ENCODE measurements at places on chromosomes 4 and X.
A peak's percentile ranks its signal among the peaks of the same experiment; 100 is the strongest.

DNA sequence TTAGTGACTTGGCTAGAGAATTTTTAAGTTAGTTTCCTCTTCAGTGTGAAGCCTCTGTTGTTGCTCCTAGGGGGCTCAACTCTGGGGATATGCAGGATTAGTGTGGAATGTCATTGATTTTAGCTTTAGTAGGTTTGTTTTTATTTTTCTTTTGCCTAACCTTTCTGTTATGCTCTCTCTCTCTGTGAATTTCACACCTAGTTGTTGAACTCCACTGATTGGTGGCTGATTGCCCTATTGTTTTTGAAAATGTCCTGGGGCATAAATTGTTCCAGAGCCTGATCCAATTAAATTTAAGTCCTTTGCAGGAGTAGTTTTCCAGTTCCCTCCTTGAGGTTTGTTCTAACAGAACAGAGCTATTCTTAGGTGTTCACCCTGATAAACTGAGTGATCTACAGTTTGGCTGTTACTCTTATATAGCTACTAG, 393.3 kb upstream of the CTSO start:
- no peaks in the 10 kb centered on the region for H3K4me1 ChIP-seq
- no peaks in the 10 kb centered on the region for H3K36me3 ChIP-seq
- no peak overlapping the region for H3K27ac ChIP-seq
- H3K27me3 ChIP-seq: no peaks in the 10 kb centered on the region
- no peak overlapping the region for H3K4me3 ChIP-seq

- no peaks in the 10 kb centered on the region for H3K4me1 ChIP-seq
- no peaks in the 10 kb centered on the region for H3K36me3 ChIP-seq
- no peak overlapping the region for H3K27ac ChIP-seq
- no peak overlapping the region for H3K4me3 ChIP-seq
Observed at GRCh38 chr4:8760561-8760960, 111.1 kb downstream of the HMX1 start.

DNA sequence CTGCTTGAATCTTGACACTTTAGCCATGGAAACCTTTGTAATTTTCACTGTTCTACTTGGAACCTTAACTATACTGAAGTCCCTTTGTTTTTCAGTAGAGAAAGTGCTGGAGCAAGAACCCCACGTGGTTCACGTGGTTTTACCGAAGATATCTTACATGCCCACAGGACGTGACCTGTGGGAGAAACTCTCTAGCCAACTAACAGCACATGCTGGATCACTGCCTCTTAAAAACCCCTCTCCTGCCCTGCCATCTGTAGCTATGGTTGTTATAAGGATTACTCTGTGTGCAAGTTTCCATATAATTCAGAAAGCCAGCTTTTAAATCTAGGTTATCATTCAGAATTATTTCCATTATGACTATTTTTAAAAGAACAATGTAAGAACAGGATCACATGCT, 30.2 kb downstream of the SPANXD start:
- no peak overlapping the region for H3K4me3 ChIP-seq
- H3K27me3 ChIP-seq: no peaks in the 10 kb centered on the region
- no peak for DNase-seq
- no peaks in the 10 kb centered on the region for H3K36me3 ChIP-seq

GRCh38 chr4:86357608-86358007, 2.2 kb downstream of the MAPK10 start:
- H3K27me3 ChIP-seq: peaks cover 3% of the 10 kb centered on the region
- H3K4me1 ChIP-seq: peaks cover 2% of the 10 kb centered on the region
- H3K4me3 ChIP-seq: no peak overlapping the region
- DNase-seq: no peak

GRCh38 chr4:136390824-136391223, 1141.5 kb downstream of the PCDH18 start:
- no peak overlapping the region for H3K27ac ChIP-seq
- no peak overlapping the region for H3K4me3 ChIP-seq
- peaks cover 10% of the 10 kb centered on the region for H3K4me1 ChIP-seq

DNA sequence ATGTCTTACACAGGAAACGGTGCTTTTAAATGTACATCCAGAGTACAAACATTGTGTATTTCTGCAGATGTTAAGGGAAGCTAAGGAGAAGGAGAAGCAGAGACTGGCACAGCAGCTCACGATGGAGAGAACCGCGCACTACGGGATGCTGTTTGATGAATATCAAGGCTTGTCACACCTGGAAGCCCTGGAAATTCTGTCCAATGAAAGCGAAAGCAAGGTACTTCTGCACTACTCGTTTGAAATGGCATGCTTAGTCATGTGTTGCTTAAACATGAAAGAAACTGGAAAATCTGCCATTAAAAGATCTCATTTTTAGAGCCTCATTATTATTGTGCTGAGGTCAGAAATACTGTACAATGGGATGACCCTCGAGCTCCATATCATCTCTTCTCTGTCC, 47.2 kb downstream of the FAM114A1 start:
- H3K36me3 ChIP-seq: peaks cover 34% of the 10 kb centered on the region
- H3K4me3 ChIP-seq: no peak overlapping the region
- no peak for DNase-seq
- no peak overlapping the region for H3K27ac ChIP-seq

DNA sequence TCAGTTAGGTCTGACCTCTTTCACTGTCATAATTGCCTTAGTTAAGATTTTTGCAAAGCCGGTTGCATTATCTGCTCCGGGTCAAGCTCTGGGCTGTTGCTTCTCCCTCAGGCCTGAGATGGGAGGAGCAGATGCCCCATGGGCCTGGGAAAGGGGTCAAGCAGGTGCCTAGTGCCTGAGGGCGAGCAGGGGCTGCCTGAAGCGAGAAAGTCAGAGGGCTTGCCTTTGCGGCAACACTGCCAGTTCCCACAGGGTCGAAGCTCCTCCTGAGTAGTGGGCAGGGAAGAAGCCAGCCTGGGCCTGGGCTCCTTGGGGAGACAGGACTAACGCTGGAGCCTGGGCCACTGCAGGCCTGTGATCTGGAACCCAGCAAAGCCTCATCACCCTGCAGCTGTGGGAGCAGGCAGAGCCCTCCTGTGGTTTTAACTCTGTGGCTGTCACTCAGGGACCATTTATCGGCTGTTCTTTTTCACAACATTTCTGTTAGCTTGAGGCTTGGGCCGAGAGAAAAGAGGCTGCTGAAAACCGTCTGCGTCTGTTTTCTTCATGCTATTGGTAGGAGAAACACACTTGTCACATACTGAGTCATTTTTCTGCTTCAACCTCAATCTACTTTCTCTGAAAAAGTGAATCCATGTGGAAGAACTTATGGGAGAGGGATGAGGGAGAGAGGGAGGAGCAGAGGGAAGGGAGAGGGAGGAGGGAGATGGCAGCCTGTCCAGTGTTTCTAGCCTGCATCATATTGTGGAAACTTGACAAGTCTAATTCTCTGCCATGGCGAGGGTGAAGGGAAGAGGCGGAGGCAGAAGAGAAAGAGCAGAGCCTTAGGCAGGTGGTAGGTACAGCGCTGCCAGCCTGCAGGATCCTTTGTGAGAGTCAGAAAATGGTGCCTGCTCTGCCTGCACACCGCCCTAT, 68.4 kb downstream of the RHOH start:
- no peak overlapping the region for H3K4me3 ChIP-seq
- no peak for DNase-seq
- no peaks in the 10 kb centered on the region for H3K4me1 ChIP-seq
- H3K27ac ChIP-seq: no peak overlapping the region

- peak; percentile 94 for DNase-seq
- no peaks in the 10 kb centered on the region for H3K27me3 ChIP-seq
- peak overlapping the region; percentile 94 for H3K27ac ChIP-seq
- no peak overlapping the region for H3K4me3 ChIP-seq
Observed at GRCh38 chr4:110533940-110534339, 58.0 kb downstream of the ENPEP start.

DNA sequence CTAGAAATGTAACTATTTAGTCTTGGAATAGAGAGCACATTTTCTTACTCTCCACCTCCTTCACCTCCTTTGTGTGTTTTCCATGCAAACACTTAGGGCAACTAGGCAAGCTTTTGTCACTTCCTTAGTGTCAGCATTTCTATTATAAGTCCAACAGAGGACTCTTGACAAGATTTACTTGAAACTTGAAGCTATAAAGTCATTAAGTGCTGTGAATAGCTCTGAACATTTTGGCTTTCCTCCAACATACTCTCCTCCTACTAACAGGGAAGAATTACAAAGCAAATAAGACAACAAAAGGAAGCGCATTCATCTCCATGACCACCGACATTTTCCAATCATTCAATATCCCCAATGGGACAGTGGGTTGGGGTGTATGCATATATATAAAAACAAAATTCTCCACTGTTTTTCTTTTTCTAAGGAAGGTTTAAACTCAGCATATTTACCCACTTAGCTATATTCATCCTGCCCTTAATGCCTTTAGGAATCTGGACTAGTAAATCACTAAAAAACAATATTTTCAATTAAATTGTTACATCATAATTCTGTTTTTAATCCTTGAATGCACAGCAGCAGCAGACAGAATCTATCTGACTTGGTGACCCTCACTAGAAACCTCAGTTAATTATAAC, 264.6 kb downstream of the SNCA start:
- H3K36me3 ChIP-seq: no peaks in the 10 kb centered on the region
- H3K27ac ChIP-seq: no peak overlapping the region
- H3K27me3 ChIP-seq: no peaks in the 10 kb centered on the region
- H3K4me1 ChIP-seq: no peaks in the 10 kb centered on the region
- H3K4me3 ChIP-seq: no peak overlapping the region

DNA sequence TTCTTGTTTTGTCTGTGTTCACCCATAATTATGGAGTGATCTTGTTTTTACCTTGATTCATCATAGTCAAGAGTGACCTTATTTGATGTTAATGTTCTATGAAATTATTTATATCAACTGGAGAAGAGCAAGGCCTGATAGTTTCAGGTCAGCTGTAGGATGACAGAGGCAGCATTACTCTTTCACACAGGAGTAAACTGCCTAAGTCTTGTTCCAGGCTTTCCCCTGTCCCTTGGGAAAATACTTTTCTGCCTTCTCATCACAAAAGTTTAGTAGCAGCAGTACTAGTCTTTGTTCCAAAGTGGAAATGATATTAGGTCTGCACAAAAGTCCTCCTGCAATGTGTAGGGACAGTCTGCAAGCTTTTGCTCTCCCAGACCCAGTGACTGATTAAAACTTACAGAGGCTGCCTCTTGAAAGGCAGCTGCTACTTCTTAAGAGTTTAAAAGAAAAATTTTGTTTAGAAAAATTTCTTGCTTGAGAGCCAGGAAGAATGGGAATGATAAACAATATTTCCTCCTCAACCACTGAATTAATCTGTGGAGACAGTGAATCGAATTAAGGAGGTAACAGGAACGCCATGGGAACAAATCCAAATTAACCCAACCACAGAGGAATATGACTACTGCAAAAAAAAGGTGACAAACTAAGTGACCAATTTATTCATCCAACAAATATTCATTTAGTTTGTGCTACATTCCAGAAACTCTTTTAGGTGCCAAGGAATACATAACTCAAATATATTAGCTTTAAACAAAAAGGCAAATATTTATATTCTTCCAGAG, 991.4 kb upstream of the PABPC4L start:
- no peak overlapping the region for H3K4me3 ChIP-seq
- H3K4me1 ChIP-seq: no peaks in the 10 kb centered on the region
- H3K27ac ChIP-seq: no peak overlapping the region
- DNase-seq: no peak

GRCh38 chr4:48184882-48185281, 50.8 kb upstream of the TXK start:
- no peak overlapping the region for H3K4me3 ChIP-seq
- H3K36me3 ChIP-seq: no peaks in the 10 kb centered on the region
- no peak overlapping the region for H3K27ac ChIP-seq
- no peaks in the 10 kb centered on the region for H3K4me1 ChIP-seq
- DNase-seq: no peak
- no peaks in the 10 kb centered on the region for H3K27me3 ChIP-seq

DNA sequence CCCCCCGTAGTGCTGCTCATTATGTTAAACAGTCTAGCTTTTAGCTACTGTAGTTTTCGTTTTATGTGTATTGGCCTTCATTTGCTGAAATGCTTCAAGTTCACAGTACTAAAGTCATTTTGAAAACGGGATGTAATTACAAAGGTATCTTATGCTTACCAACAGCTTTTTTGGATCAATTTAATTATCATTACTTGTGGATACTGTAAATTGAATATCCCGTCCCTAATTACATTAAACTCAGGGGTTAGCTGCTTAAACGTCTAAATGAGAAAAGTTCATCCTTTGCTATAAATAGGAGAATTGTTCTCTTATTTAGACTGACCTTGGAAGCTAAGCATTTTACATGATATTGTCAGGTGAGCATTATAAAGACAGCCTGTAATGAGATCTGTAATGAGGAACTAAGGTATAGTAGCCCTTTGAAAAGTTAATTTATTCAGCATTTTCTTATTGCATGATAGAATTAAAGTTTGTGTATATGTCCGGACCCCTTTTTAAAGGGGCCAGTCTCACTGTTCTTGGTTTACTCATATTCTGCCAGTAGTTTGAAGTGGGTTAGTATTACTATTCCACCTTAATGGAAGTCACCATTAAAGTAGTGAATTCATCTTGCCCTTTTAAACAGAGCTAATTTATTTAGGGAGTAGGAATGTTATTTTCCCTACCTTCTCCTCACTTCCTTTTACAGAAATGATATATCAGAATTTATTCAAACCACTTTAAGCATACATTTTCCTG, 252.6 kb downstream of the TENM3 start:
- H3K4me1 ChIP-seq: peaks cover 3% of the 10 kb centered on the region
- H3K27ac ChIP-seq: no peak overlapping the region
- H3K27me3 ChIP-seq: no peaks in the 10 kb centered on the region
- no peaks in the 10 kb centered on the region for H3K36me3 ChIP-seq

DNA sequence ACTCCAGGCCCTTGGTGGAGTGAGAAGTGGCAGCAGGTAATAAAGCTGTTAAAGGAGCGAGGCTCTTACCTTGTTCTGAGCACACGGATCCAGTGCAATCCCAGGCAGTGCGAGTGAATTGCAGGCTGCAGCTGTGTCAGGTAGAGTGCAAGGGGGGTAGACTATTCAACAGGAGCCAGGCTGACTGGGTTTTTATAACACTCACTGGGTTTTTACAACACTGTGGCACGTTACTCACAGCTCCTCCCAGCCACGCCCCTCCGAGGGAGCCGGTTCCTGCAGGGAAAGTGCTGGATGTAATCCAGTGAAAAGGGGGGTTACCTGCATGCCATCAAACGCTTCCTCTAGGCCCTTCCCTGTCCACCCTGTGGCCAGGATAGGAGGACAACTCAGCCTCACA, 358 bp downstream of the FGFBP1 start:
- no peaks in the 10 kb centered on the region for H3K27me3 ChIP-seq
- no peaks in the 10 kb centered on the region for H3K4me1 ChIP-seq
- no peak for DNase-seq
- no peaks in the 10 kb centered on the region for H3K36me3 ChIP-seq

- H3K4me1 ChIP-seq: no peaks in the 10 kb centered on the region
- no peak for DNase-seq
- peaks cover 1% of the 10 kb centered on the region for H3K27me3 ChIP-seq
- H3K27ac ChIP-seq: no peak overlapping the region
Observed at GRCh38 chrX:18682979-18683387, 11.1 kb upstream of the RS1 start.
